ENCODE measurements at places on chromosomes 12 and 14.

DNA sequence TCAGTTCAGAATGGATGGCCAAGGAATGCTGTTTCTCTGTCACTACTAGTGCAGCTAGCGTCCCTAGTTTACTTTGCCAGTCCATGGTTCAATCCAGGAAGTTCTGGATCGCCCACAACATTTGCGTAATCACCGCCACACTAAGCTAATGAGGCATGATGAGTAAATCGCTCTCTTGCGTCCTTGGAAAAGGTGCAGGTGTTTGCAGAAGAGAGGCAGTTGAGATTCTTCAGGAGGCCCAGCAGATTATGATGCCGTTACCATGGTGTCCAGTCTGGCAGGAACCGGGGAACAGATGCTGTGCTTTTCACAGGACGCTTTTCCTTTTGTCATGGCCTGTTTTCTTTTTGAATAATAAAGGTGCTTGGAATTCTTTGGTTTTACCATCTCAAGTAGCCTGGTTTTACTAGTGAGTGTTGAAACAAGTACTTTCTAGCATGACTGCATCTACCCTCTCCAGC is 9.0 kb downstream of the TPH2 start:
- DNase-seq: peak; percentile 68

- no peak for DNase-seq
Measured at GRCh38 chr12:114192549-114192948, 213.4 kb downstream of the TBX5 start.

GRCh38 chr14:101948666-101949216 is 15.6 kb upstream of the DYNC1H1 start:
- DNase-seq: peak; percentile 54

DNA sequence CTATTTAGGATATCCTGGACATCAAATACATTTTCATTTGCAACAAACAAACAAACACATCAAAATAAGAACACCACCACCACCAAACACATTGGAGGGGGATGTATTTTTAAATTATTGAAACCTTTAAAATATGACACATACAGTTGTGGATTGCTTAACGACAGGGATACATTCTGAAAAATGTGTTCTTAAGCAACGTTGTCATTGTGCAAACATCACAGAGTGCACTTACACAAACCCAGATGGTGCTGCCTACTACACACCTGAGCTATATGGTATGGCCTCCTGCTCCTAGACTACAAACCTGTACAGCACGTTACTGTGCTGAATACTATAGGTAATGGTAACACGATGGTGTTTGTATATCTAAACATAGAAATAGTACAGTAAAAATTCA is 19.4 kb downstream of the PYGL start:
- DNase-seq: no peak

DNA sequence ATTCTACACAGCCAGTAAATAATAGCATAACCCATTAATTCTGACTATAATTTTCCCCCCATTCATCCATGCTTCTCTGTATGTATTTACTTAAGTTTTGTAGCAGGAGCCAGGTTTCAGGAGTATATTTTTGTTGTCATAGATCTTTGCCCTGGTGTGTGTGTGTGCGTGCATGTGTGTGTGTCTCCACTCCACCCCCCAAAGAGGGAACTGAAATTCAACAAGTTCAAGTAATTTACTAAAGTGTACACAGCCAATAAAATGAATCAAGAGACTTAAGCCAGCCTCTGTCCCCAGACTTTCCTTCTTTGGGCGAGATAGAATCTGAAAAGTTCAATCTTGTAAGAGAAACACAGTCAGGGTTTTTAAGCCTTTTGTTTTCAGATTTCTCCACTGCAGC is 792.0 kb downstream of the MED13L start:
- no peak for DNase-seq

- DNase-seq: no peak
Measured at GRCh38 chr14:95200404-95200803, 43.1 kb upstream of the DICER1 start.

GRCh38 chr14:19823765-19824164 is 20.2 kb downstream of the OR4N2 start:
- DNase-seq: no peak

Data from breast epithelium (tissue), 4 donors.